ENCODE measurements at places on chromosomes 16 and 17. TPM values are rescaled to one million over a fixed set of nuclear protein-coding genes. Genes with fewer than 3 reads are reported as not detected.

GRCh38 chr16:48395375-48395774 is 10.2 kb upstream of the SIAH1 start:
- no peak for DNase-seq

DNA sequence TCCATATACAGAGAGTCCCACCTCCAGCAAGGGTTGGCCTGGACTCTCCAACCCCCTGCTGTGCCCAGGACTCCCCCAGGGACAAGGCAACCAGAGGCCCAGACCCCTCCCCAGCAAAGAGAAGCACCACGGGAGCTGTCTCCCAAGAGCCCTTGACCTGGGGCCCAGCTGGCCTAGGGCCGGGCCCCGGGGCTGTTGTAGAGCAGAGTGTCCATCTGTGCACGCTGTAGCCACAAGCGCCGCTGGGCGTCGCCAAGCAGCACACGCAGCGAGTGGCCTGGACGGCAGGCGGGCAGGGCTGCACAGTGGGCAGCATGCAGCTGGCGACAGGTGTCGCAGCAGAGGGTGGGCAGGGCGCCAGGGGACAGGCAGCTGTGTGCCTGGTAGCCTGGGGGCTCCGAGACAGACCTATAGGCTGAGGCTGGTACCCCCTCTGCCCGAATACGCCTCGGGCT is 4.3 kb downstream of the SPATA2L start:
- no peak for DNase-seq

DNA sequence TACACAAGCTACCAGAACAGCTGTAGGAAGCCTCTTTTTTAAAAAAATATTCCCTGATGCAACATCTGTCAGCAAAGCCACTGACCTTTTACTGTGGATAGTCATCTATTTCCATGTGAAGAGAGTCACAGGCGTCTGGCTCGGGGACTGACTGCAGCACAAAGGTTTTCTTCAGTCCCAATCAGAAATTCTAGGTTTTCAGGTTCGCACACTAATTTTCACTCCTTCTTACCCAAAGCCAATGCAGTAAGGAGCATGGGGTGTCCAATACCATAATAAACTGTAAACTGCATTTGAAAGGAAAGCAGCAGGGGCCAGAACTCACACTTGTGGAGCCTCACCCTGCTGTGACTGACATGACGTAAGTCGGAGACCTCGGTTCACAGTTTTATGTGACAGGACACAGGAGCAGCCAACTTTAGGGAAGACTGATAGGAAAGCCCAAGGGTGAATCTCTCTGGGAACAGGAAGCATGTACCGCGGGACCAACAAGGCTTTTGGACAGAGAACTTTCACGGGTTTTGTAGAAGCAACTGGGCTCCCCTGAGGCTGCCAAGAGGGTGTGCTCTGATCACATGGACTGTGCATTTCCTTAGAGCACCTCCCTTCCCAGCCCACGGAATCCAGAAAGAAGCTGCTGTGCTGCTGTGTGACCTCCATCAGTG is 9.1 kb upstream of the TMEM100 start:
- DNase-seq = no peak

DNA sequence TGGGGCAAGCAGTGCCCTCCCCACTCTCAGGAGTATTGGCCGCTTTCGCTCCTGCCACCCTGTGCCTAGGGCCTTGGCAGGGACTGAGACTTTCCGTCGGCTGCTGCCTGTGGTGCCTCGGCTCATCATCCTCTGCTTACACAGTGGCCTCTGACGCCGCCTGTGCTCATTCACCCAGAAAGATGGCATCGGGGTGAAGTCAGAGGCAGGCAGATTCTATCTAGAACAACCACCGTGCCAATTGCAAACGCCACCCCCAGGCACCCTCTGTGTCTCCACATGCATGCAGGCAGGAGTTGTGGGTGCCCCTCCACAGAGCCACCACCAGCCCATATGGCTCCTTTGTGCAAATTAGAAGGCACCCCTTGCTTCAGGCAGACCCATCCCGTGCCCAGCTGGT is 154.2 kb upstream of the GSE1 start:
- no peak for DNase-seq

GRCh38 chr17:50332196-50332595 is 13.7 kb upstream of the XYLT2 start:
- no peak for DNase-seq

DNA sequence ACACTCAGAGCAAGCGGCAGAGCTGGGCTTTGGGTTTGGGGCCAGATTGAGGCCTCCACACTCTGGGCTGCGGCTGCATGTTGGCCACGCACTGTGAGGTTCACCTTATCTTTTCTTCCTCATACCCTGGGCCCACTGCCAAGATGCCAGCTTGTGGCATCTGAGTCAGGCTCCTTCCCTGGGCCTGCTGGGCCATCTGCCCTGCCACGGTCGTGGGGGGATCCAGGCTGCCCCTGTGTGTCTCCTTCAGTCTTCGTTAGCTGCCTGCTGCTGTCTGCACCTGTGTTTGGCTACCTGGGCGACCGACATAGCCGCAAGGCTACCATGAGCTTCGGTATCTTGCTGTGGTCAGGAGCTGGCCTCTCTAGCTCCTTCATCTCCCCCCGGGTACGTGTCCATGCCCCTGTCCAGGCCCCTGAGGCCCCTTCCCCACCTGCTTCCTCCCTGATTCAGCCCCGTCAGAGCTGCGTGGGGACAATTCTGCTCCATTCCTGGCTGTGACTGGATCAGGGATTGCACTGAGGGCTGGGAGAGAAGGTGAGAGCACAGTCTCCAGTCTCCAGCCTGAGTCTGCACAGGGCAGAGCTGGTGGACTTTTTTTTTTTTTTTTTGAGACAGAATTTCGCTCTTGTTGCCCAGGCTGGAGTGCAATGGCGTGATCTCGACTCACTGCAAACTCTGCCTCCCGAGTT is 11.2 kb downstream of the SPNS3 start:
- DNase-seq = no peak

TEX14 gene
- polyA plus RNA-seq = 0.43 TPM

ASGR1 gene
- 10.1 TPM for polyA plus RNA-seq

KRTAP1-1 gene
- not detected for polyA plus RNA-seq

C16orf92 gene
- polyA plus RNA-seq = not detected

- DNase-seq = no peak
Measured at GRCh38 chr16:79483336-79483735, 117.2 kb downstream of the MAF start.

STAC2 gene
- 5.2 TPM for polyA plus RNA-seq

GRCh38 chr17:36501351-36501750 is 14.9 kb downstream of the ZNHIT3 start:
- no peak for DNase-seq

DNA sequence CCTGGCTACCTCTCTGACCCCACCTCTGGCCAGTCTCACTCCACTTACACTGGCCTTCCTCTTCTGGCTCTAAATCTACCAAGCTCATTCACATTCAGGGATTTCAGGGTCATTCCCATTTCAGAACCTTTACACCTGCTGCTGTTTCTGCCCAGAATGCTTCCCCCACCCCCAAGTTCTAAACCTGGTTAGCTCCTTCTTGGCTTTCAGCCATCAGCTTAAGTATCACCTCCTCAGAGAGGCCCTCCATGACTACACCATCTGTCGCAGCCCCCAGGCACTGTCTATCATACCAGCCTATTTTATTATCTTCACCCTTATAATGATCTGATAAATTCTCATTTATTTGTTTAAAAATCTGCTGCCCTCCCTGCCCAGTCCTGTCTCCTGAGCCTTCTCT is 23.3 kb upstream of the NGFR start:
- no peak for DNase-seq

DNA sequence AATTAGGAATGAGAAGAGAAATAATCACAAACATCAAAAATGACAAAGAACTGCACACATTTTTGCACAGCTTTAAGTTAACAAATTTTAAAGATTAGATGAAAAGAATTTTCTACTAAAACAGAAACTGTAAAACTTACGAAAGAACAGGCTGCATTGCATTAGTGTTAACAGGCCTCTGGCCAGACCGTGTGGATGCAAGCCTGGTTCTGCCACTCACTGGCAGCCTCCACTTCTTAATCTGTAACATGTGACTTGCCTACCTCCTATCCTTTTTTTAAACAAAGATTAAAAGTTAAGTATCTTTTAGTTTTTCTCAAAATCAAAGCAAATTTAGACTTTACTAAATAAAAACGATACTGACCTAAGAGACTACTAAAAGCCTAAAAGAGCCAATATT is 37.5 kb downstream of the CREBBP start:
- DNase-seq = no peak

GRCh38 chr17:28047806-28048205 is 5.3 kb downstream of the NLK start:
- DNase-seq = no peak

TNP2 gene
- polyA plus RNA-seq = not detected

- no peak for DNase-seq
Measured at GRCh38 chr17:49191409-49191916, 18.9 kb downstream of the GNGT2 start.

DNA sequence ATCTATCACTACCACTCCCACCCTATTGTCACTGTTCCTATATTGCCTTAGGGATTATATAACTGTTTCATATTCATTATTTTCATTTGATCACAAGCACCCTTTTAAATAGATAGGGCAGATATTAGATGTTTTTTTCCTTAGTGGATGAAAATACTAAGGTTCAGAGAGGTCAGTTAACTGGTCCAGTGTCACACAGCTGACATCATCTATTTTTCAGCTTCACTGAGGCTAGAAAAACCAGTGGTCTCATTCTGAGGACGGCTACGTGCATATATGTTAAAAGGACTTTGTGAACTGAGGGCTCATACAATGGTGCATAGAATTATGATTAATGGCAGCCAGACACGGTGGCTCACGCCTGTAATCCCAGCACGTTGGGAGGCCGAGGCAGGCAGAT is 29.0 kb upstream of the RGS9 start:
- DNase-seq = no peak

DNA sequence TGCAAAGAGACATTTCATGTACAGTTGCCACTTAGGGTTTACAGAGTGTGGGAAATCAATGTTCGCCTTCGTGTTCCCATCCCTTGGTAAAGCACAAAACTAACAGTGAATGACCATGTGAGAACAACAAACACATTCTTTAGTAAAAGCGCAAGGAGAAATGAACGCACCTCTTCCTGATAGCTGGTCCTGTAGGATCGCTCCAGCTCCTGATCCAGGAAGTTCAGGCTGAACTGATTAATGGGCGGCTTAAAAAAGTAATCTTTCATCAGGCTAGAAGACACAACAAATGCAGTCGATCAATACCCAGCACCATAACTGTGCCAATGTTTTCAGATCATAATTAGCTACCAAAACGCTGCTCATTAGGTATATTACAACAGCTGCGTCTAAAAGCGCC is 108.3 kb upstream of the CREBBP start:
- no peak for DNase-seq

DNA sequence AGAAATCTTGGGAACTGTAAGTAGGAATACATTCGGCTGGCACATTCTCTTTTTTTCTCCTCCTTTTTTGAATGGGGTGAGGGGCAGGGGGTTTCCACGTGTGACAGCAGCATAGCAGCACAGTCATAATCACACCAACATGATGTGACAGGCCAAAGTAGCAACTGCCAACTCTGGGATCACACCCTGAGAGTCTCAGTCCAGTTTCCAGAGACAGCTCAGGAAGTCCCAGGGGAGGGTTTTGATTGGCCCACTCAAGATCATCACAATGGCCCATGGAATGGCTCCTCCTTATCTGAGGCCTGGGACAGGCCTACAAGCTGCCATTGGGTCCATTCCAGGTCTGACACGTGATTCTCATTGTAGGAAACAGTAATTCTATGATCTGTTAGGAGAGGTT is 207.1 kb upstream of the ASIC2 start:
- DNase-seq = no peak

STX8 gene
- 63.6 TPM for polyA plus RNA-seq

- DNase-seq = no peak
Measured at GRCh38 chr17:39794249-39794970, 56.7 kb downstream of the GRB7 start.

DHX38 gene
- 78.8 TPM for polyA plus RNA-seq

KRTAP9-4 gene
- not detected for polyA plus RNA-seq

TMEM114 gene
- not detected for polyA plus RNA-seq

- DNase-seq = no peak
Measured at GRCh38 chr16:4067262-4068001, 48.8 kb downstream of the ADCY9 start.

DNA sequence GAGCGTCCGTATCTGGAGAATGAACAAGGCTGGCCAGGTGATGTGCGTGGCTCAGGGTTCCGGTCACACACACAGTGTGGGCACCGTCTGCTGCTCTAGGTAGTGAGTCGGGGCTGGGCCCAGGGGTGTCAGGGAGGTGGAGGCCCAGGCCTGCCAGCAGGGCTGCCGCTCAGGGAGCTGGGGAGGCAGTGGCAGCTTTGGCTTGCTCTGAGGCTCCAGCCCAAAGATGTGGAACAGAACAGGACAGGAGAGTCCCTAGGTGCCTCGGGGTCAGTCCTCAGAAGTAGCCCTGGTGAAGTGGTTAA is 4.3 kb downstream of the TBL3 start:
- DNase-seq = no peak

DNA sequence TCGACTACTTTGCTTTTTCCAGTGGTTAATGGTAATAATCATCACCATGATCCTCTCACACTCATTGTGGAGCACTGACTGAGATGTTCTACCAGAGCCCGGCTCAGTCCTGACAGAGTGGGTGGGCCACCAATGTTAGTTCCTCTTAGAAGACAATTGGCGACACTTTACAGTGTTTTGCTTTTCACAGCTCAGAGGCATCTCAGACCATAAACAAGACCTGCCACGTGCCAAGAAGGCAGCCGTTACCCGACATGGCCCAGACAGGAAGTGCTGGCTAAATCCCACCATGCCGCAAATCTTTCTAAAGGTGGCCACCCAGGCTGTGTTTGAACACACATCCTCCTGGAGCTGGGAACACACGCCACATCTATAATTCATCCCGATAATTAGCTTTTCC is 103.7 kb downstream of the XYLT1 start:
- no peak for DNase-seq

GRCh38 chr17:35892091-35893035 is 12.2 kb upstream of the CCL5 start:
- DNase-seq = no peak

GRCh38 chr17:79699386-79700036 is 31.2 kb upstream of the ENPP7 start:
- no peak for DNase-seq

NT5M gene
- polyA plus RNA-seq = 7.6 TPM

DNA sequence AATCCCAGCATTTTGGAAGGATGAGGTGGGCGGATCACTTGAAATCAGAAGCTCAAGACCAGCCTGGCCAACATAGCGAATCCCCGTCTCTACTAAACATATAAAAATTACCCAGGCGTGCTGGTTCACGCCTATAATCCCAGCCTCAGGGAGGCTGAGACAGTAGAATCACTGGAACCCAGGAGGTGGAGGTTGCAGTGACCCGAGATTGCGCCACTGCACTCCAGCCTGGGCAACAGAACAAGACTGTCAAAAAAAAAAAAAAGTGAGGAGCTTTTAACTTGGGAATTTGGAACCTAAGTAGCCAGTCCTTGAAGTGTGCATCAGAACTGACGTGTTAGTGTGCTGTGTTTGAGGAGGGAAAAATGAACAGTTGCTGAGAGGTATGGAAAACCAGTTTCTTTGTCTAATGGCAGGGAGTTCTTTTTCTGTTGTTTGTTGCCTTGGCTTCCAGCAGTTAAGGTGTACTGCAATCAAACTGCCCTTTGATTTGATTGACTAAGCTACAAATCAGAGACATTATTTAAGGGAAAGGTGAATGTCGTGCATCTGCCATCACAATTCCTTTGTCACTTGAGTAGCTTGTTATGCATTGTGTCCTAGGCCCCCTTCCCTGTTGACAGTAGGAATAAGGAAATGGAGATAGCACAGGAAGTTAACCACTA is 8.6 kb upstream of the DUSP14 start:
- DNase-seq = no peak

All from left renal cortex interstitium (tissue), 4 donors.